GM10248 (cell line): ENCODE measurements at places on chromosomes 1 and 21.

DNA sequence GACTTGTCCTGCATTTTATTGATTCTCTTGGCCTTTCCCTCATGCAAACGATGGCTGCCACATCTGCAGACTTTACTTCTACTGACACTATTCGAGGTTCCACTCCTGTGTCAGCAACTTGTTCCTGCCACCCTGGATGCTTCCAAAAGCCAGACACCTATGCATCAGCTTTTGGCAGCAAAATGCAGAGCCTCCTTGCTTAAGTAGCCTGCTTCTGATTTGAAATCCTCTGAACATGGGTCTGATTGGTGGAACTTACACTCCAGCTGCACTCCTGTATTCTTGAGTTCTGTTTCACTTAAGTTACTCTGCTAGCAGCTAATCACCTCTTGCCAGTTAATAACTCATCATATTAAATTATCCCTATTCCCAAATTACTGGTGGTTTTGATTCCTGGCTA lies 152.1 kb upstream of the FMN2 start:
- no peak for DNase-seq

DNA sequence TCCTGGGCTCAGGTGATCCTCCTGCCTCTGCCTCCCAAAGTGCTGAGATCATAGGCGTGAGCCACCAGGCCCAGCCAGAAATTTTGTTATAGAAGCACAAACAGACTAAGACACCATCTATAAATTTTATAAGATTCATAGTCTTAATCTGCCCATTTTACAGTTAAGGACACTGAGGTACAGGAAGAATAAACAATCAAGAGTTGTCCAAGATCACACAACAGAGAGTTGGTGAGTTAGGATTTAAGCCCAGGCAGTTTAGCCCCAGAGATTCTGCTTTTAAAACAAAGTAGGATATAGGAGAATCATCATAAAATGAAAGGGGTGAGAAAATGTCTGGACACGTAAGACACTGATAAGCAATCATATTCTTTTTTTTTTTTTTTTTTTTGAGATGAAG lies 6.8 kb downstream of the TEX46 start:
- no peak for DNase-seq

DNA sequence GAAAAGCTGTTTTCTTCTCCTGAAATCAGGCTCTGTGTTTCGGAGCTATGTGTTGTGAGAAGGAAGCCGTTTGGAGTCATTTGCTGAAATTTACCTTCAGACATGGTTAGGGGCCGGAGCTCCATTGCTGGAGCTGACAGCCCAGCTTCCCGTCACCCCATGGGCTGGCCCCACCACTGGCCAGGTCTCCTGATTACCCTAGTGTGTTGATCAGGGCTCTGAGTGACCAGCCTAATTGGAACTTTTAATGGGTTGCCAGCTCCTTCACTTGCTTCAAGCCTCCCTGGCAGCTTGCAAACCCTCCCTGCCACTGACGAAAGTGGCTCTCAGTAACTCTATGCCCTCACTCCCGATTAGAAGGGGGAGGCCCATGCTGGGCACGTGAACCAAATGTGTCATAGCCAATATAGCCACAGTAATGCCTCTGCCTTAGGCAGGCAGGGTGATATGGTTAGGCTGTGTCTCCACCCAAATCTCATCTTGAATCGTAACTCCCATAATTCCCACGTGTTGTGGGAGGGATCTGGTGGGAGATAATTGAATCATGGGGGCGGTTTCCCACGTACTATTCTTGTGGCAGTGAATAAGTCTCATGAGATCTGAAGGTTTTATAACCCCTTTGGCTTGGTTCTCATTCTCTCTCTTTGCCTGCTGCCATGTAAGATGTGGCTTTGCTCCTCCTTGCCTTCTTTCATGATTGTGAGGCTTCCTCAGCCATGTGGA lies 224.1 kb downstream of the TRABD2B start:
- DNase-seq: no peak

GRCh38 chr1:222739929-222740328 lies 2.9 kb downstream of the FAM177B start:
- DNase-seq: no peak

GRCh38 chr1:167661527-167662426 lies 31.7 kb downstream of the RCSD1 start:
- DNase-seq: no peak

- DNase-seq: no peak
Observed at GRCh38 chr1:20793236-20793635, 6.1 kb upstream of the HP1BP3 start.

DNA sequence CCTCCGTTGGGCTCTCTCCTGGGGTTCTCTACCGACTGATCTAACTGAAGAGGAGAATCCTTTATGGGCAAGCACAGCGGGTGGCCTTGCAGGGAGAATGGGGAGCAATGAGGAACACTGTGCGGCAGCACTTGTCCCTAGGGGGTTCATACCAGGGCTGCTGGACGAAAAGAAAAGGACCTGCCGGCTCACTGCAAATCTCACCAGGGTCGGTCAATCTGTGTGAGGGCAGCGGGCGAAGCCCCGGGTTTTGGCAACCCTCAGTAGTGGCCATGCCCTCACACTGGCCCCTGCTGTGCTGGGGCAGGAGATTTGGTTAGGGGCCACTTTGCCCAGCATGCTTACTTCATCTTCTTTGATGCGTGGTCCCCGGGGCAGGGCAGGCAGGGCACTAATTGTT lies 5.9 kb downstream of the LHX9 start:
- no peak for DNase-seq

GRCh38 chr1:47181955-47182675 lies 7.7 kb downstream of the PDZK1IP1 start:
- no peak for DNase-seq

DNA sequence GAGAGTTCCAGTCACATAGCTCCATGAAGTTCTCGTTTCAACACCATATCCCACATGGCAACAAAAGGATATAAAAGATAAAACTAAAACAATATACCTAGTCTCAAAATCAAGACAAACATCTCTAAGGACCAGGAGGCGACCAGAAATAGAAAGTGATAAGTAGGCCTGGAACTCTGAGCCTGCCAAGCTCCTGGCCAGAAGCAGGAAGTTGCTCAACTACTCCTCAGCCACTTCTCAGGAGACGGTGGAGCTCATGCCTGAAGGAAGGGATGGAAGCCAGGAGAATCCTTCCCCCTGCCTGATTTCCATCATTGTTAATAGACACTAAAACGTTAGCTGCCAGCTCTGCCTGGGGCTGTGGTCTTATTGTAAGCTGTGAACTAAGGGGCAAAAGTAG lies 94.7 kb downstream of the DISP1 start:
- DNase-seq: no peak

DNA sequence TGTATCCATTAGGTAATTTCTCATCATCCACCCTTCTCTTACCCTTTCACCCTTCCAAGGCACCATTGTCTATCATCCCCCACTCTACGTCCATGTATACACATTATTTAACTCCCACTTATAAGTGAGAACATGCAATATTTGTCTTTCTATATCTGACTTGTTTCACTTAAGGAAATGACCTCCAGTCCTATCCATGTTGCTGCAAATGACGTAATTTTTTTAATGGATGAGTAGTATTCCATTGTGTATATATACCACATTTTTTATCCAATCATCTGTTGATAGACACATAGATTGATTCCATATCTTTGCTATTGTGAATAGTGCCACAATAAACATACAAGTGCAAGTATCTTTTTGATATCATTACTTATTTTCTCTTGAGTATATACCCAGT lies 322.9 kb upstream of the CXADR start:
- no peak for DNase-seq

- DNase-seq: no peak
Observed at GRCh38 chr1:91124989-91125417, 103.2 kb upstream of the ZNF644 start.

DNA sequence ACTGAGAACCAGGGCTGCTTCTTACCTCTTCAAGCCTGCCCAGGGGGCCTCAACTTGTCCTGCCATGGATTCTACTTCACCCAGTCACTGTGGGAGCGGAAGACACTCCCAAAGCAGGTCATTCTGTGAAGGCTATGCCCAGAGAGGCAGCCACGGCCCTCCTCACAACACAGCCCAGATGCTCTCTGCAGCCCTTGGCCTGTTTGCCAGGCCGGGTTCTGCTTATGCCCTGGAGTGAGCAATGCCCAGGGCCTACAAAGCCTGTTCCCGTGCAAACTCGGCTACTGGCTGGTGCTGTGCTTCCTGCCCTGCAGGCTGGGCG lies 33.8 kb upstream of the SLC30A1 start:
- no peak for DNase-seq

- no peak for DNase-seq
Observed at GRCh38 chr1:168621356-168621755, 45.0 kb downstream of the XCL1 start.

DNA sequence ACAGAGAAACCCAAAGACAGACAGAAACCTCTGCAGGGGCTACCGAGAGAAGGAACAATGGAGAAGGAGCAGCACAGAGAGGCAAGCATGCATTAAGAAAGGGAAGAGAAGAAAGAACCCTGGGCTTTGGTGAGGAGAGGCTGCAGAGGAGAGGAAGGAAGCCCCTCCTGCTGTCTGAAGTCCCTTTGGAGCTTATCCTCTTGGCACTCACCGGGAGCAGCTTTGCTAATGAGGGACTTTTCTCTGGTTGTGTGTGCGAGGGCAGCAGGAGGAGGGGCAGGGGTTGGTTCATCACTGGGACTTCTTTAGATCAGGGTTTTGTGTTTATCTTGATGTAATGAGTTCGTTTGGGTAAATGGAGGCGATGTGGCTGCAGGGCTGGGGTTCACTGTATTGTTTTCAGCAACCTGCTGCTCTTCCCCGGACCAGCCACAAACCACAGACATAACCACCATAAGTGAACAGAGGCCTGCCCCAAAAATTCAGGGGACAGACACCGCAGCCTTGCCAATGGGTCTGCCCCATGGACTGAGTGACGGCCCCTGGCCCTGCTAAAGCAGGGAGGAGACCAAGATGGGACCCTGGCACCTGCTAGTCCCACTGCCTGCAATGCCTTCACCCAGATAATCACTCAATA lies 100.6 kb downstream of the KCND3 start:
- DNase-seq: no peak

DNA sequence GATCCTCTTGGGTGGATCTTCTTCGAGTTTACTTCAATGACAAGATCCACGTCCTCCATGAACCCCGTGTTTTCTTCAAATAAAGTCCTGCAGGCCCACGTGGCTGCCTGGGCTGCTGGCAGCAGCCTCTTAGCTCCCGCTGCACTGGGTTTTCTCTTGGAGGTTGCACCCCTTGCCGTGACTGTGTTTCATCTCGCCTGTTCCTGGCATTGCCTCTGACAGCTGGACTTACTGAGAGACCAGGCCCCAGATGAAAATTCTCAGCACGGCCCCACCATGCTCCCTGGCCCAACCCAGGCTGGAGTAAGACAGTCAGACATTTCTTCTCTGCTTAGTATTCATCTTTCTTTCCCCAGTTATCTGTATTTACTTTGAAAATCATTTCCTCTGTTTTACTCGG lies 274.8 kb upstream of the RUNX1 start:
- no peak for DNase-seq

DNA sequence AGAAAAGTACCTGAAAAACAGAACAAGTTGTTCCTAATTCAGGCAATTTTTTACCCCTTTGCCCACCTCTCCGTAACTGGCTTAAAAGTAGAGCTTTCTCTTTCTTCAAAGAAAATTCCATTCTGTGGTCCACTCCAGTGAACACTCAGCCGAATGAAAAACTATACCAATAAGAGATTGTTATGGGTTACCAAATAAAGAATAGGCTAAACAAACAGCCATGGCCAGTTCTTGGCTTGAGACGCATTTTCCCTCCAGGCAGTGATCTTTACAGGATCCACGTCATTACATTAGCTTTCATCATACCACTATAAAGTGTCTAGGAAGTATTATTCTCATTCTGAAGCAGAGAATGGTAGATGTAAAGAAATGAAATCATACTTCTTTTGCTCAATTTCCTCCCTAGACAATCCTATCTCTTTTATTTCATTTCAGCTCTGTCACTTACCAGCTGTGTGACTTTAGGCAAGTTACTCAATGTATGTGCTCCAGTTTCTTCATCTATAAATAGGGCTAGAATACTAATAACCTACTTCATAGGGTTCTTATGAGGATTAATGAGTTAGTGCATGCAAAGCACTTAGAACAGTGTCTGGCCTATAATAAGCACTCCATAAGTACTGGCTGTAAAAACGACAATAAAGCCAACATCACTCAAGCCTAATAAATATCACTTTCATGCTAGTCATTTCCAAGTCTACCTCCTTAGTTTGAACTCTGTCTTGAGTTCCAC lies 26.5 kb upstream of the TRIM45 start:
- DNase-seq: no peak

- no peak for DNase-seq
Observed at GRCh38 chr1:228334954-228335353, 71.7 kb downstream of the TRIM11 start.

- DNase-seq: no peak
Observed at GRCh38 chr21:37380349-37381323, 14.1 kb downstream of the DYRK1A start.

- no peak for DNase-seq
Observed at GRCh38 chr21:16320110-16320509, 590.3 kb downstream of the USP25 start.

DNA sequence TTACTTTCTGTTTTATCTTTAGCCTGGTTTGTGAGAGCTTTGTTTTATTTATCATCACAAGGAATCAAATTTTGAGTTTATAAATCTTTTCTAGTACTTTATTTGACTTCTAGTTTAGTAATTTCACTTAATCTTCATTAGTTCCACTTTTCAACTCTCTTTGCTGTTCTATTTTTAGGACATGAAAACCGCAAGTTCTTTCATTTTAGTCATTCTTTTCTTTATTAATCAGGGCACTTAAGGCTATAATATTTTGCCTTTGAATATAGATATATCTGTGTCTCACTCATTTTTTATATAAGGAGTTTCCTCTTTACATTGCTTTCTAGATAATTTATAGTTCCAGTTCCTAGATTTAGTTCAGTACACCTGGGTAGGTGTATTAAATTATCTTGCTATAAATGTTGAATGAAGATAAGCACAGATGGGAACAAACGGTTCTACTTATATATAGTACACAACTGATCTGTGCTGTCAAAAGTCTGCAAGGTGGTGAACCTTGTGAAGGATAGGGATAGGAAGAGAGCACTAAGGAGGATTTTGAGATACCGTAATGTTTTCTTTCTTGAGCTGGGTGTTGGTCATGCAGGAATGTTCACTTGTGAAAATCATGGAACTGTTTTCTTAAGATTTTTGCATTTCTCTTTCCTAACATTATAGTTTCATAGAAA lies 402.3 kb downstream of the RYR2 start:
- DNase-seq: no peak

- DNase-seq: no peak
Observed at GRCh38 chr1:204623365-204623893, 62.1 kb downstream of the LRRN2 start.

- no peak for DNase-seq
Observed at GRCh38 chr21:33308586-33309490, 15.9 kb upstream of the IFNAR1 start.

GRCh38 chr1:119720866-119721440 lies 9.2 kb downstream of the PHGDH start:
- DNase-seq: no peak

- DNase-seq: no peak
Observed at GRCh38 chr1:232484856-232485255, 145.1 kb downstream of the SIPA1L2 start.
